Omental fat pad (tissue), 4 donors: ENCODE measurements at places on chromosomes 7 and 10.

DNA sequence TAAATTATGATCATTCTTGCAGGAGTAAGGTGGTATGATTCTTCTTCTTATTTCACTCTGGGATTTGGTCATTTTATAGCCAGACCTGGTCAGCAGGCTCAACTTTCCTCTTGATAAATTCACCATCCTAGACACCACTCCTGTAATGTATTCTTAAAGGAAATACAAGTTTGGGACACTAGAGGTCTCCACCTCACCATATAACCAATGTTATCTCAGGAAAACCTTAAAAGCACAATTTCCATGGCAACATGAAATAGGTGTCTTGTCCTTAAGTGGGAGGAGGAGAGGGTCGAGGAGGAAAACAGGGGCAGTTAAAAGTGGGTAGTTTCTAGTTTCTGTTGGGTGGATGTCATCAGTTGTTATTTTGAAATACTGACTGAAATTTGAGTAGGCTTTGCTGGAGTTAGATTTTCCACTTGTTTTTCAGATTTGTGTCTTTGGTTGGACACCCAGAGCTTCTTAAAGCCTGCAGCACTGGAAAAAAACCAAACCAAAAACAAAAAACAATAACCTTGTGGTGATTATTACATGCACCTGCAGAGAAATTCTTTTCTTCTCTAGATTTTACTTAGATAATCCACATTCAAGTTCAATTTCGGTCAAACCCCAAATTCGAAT, 163.1 kb downstream of the PRKCQ start:
- no peak for DNase-seq

DNA sequence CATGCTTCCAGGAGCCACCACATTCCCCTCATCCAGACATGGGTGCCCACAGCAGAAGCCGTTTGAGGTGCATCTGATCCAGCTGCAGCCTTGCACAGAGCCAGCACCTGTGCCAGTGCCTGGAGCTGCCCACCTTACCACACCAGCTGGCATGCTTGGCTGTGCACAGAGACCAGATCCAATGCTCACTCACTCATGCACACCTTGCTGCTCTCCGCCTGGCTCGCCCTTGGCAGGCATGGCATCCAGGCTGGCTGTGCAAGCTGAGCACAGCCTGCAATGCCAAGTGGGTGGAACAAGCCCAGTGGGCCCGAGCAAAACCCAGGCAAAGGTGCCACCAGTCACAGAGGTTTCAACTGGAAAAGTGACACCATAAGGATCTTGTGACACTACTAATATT, 66.9 kb upstream of the SEMA3A start:
- no peak for DNase-seq

DNA sequence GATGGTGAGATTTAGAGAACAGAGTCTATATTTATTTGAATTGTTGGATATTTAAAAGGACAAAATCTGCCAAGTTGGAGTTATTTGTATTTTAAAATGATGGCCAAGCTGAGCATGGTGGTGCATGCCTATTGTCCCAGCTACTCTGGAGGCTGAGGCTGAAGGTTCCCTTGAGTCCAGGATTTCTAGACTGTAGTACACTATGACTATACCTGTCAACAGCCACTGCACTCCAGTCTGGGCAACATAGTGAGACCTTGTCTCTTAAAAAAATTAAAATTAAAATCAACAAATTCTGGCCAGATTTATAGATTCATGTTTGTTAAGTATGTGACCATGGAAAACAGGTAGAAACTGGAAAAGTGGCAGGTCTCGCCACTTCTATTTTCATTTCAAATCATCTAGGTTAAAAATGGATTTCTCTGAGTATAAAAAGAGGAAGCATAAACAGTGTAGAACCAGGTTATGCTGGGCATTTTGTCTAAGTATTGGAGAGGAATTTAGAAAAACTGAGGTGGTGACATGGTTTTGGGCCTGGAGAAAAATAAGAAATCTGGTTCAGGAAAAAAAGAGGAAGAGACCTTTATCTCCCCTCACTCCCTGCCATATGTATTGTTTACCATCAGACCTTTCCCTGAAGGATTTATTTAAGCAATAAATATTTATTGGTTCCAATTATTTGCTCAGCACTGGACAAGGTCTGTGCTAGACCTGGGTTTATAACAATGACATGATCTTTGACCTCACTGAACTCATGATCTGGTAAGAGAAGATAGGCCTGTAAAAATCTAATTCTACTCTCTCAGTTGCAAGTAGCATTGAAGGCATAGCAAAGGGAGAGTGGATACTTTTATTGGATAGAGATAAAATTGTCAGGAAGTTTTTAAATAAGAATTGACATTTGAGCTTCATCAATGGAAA, 134.2 kb downstream of the TSPAN12 start:
- DNase-seq, result no peak

DNA sequence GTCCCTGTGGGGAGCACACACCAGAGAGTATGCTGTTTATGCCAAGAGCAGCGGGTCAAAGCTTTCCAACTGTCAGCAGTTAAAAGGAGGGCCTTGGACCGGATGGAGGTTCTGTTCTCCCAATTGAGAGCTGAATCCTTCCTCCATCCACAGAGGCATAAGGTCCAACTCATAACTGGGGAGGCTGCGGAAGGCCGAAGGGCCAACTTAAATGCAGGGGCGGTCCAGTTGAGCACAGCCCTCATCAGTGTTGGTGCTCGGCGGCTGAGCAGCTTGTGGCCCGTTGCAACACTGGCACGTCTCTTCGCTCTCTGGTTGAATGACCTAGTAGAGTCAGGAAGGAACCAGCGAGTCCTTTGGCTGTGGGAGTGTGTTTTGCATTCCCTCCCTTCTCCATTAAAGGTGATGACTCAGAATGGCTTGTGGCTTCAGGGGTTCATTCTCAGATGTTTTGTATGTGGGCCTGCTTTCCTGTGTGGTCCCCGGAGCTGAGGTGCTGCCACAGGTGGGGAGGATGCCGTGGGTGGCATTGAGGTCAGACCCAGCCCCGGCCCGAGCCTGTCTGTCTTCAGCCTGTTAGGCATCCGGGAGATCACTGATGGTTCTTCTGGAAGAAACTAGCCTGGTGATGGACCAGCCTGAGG, 44.8 kb upstream of the DMBT1 start:
- no peak for DNase-seq

- DNase-seq, result peak; percentile 36
These were observed 43.4 kb upstream of the PDLIM1 start for GRCh38 chr10:95333997-95334804.

DNA sequence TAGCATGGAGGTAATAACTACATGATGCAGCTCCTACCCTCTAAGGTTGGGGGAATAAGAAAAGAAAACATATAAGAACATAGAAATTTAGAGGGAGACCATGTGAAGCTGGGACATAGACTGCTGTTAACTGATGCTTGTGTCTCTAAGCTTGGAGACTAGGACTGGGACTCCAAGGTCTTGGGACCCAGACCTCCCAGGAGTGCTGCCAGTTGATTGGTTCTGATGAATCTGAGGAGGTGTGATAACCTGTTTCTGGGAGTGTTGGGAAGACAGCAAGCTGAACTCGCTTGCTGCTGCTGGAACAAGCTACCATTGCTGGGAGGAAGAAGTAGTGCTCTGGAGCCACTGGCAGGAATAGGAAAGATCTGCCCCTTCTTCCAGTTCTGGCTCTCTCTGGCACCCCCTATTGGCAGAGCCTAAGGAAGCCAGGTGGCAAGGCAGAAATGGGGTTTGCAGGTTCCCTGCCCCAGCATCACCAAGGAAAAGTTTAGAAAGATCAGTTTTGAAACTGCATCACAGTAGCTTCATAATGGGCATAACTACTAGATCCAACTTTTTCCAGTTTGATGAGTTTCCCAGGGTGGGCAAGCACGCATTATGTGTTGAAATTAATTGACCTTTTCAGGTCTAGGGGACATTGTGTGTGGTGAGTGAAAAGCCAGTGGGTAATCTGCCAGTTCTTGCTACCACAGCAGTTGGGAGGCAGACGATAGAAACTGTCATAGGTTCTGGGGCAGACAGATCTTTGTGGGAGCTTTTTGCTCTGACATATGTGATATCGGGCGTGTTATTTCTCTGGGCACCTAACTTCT, 140.7 kb downstream of the SND1 start:
- DNase-seq, result no peak

DNA sequence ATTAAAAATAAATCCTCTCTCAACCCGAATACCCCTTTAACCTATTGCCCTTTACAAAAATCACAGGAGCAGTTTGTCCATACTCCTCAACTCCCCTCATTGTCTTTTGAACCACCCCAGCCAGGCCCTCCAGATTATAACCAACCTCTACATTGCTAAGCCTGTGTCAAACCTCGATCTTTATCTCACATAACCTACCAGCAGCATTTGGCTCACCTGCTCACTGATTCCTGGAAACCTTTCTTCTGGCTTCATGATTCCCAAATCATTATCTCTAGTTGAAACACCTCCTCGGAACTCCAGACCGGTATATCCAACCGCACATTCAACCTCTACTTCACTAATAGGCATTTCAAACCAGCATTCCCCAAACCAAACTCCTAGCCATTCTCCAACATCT, 11.8 kb downstream of the SEC61G start:
- DNase-seq, result no peak

DNA sequence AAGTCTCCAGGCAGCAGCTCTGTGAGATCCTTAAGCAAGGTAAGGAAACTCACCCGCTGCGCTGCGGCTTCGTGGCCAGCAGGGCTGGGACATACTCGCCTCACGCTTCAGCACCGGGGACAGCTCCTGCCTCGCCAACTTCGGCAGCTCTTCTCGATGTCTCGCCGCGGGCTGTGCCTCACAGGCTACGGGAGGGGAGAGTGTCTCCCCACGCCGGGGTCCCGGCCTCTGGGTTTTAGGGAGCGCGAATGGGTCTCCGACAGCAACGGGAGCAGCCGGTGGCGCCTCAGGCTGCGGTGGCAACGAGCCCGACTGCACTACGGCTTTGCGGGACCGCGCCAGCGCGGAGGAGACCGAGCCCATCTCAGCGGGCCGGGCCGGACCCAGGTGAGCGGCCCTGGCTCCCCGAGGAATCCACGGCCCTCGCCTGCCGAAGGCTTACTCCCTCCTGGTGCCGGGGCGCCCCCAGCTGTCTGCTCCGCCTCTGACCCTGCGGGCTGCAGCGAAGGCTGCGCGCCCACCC, 62.4 kb downstream of the LSM5 start:
- no peak for DNase-seq

GRCh38 chr7:88395715-88396114, 89.0 kb upstream of the STEAP4 start:
- no peak for DNase-seq

DNA sequence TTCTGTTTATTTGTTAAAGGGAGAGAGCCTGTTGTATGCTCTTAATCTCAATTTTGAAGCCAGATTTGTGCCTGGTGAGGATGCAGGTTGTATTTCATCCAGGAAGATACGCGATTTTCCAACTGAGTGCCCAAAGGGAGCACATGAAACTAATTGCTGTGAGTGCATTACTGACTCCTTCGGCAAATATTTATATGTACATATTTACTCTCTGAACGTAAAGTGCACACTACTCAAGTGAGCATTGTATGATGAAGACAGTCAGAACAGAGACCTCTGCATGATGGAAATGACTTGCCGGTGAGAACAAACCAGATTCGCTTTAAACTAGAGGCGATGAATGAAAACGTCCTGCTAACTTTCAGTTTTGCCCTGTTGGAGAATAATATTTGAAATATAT, 130.1 kb downstream of the MALRD1 start:
- no peak for DNase-seq

DNA sequence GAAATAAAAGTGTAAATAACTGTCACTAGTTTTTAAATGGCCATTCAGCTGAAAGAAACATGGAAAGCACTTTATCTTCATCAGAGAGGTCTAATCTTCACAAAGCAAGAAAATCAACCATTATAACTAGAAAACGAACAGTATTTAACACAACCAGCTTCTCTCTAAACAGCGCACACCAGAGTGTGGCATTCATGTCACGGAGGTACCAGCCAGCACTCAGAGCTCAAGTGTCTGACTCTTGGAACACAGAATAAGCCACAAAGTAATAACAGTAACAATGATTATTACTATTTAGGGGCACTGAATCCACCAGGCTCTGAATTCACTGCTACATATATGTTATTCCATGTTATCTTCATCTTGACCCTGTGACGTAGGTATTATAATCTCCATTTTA, 60.1 kb downstream of the IFIT5 start:
- DNase-seq, result no peak

- peak; percentile 75 for DNase-seq
These were observed 1.1 kb downstream of the PPIA start for GRCh38 chr7:44797329-44798258.

GRCh38 chr10:30811276-30812017, 181.9 kb upstream of the LYZL2 start:
- DNase-seq, result no peak
